ENCODE measurements at places on chromosomes 3 and 15.
A peak's percentile ranks its signal among the peaks of the same experiment; 100 is the strongest.

DNA sequence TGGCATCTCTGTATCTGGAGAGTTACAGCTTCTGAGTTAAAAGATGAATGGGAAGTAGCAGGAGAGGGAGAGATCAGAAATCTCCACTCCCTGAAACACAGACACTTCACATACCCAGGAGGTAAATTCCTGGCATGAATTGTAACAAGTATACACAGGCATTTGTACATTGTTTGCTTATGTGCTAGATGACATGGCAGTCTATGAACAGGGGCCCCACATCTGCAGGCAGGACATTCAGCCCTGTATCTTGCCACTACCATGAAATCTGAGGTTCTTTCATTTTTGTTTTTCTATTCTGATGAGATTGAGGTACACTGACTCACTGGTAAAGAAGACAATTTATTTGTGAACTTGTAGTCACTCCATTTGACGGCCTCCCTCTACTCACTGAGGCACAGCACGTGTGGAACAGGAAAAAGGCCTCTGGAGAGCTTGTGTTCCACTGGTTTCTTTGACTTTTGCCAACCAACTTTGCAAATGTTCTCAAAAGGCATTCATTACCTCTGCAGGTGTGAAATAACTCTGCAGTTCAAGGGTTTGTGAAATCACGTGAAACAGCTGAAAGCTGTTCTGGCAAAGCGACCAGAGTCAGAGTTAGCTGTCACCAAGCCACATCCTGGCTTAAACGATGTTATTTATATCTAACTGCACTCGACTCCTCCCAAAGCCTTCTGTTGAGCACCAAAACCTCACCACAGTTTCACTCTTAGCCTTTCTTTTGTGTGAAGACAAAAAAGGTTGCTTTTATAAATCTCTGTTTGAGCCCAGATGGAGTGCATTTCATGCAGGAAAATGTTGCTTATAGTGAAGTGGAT lies 401.3 kb upstream of the CFAP20DC start:
- peak; percentile 41 for DNase-seq

GRCh38 chr3:129936757-129937156 lies 37.8 kb upstream of the TRH start:
- no peak for DNase-seq

GRCh38 chr15:96020133-96020532 lies 310.4 kb upstream of the NR2F2 start:
- no peak for DNase-seq

GRCh38 chr3:42489937-42490227 lies 12.6 kb upstream of the VIPR1 start:
- no peak for DNase-seq

DNA sequence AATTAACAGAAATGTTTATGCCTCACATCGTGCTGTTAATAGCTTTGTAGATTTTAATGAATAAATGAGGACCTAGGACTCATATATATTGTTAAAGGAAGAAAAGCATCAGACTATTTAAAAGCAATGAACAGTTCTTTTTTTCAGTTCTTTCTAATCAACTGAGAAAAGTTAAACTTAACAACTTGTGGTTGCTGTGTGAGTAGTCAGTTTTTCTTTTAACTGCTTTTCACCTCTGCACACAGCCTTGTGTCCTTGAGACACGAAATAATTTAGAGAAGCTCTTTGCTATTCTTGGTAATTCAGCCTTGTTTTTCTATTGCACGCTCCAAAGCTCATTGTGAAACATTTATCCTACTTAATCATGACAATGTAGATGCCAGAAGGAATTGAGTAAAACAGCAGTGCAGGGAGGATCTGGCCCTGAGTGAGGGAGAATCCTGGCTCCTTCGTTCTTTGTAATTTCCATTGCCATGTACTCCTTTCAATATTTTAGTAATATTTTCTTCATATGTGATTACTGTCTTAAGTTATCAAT lies 499.0 kb downstream of the PYDC2 start:
- DNase-seq: no peak

GRCh38 chr3:119013951-119014350 lies 20.7 kb downstream of the IGSF11 start:
- DNase-seq: no peak

DNA sequence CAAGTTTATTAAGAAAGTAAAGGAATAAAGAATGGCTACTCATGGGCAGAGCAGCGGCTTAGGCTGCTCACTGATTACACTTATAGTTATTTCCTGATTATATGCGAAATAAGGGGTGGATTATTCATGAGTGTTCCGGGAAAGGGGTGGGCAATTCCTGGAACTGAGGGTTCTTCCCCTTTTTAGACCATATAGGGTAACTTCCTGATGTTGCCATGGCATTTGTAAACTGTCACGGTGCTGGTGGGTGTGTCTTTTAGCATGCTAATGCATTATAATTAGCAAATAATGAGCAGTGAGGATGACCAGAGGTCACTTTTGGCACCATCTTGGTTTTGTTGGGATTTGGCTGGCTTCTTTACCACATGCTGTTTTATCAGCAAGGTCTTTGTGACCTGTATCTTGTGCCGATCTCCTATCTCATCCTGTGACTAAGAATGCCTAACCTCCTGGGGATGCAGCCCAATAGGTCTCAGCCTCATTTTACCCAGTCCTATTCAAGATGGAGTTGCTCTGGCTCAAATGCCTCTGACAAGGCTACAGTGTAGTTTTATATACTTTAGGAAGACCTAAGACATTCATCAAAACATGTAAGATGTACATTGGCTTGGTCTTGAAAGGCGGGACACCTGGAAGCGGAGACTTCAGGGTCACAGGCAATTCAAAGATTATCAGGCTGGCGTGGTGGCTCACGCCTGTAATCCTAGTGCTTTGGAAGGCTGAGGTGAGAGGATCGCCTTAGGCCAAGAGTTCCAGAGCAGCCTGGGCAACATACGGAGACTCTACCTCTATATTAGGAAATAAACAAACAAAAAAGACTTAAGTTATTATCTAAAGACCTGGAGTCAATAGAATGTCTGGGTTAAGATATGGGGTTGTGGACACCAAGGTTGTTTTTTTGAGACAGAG lies 3.2 kb upstream of the BLOC1S6 start:
- no peak for DNase-seq

GRCh38 chr15:51024735-51025453 lies 69.8 kb downstream of the TNFAIP8L3 start:
- DNase-seq: no peak

DNA sequence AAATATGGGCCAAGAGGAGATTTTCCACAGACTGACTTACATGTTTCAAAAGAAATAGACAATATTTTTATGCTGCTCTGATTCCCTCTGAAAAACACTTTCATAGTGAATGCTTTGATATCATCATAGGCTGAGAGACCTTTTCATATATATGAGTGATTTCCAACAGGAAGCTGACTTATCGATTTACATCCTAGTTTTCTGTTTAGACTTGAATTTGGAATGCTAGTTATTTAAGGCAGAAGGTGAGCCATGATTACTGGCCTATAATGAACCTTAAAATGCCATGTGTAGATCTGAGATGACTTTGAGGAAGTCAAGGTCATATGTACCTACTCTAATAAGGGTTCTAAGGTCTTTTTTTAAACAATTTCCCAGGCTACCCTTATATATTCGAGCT lies 1126.1 kb downstream of the ROBO1 start:
- no peak for DNase-seq

All from activated CD8-positive, alpha-beta memory T cell treated with anti-CD3 and anti-CD28 coated beads for 4 hours (primary cell).